Esophagus squamous epithelium (tissue), 5 donors: ENCODE measurements at places on chromosomes 7 and 10.

- H3K4me1 ChIP-seq: peaks cover 16% of the 10 kb centered on the region
- no peaks in the 10 kb centered on the region for H3K27me3 ChIP-seq
- H3K4me3 ChIP-seq: no peak overlapping the region
- H3K36me3 ChIP-seq: no peaks in the 10 kb centered on the region
These were observed 180.8 kb downstream of the PTPRN2 start for GRCh38 chr7:158406801-158407200.

GRCh38 chr7:92650391-92650790 lies 60.2 kb upstream of the FAM133B start:
- no peak overlapping the region for H3K4me3 ChIP-seq
- no peaks in the 10 kb centered on the region for H3K27me3 ChIP-seq
- H3K4me1 ChIP-seq: peaks cover 24% of the 10 kb centered on the region

DNA sequence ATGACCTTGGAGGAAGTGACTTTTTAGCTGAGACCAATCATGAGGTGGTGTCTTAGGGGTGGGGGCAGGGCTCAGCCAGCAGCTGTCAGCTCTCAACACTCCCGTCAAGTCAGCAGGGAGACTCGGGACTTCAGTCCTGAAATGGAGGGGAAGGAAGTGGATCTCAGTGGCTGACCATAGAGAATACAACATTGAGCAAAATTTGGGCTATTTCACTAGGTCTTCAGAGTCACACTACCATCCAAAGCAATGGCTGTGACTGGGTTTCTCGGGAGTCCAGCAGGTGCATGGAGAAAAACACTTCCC lies 16.8 kb upstream of the GIMAP6 start:
- H3K36me3 ChIP-seq: no peaks in the 10 kb centered on the region
- no peak overlapping the region for H3K27ac ChIP-seq
- H3K4me1 ChIP-seq: no peaks in the 10 kb centered on the region
- H3K4me3 ChIP-seq: no peak overlapping the region

- no peaks in the 10 kb centered on the region for H3K27me3 ChIP-seq
- H3K36me3 ChIP-seq: no peaks in the 10 kb centered on the region
- H3K27ac ChIP-seq: no peak overlapping the region
- no peak for DNase-seq
- no peaks in the 10 kb centered on the region for H3K4me1 ChIP-seq
- H3K4me3 ChIP-seq: no peak overlapping the region
These were observed 35.8 kb downstream of the MINDY3 start for GRCh38 chr10:15824498-15824897.
